Urothelium cell line (cell line): ENCODE measurements at places on chromosomes 1 and 21.

GRCh38 chr1:18970358-18970757 is 13.9 kb upstream of the IFFO2 start:
- no peak for DNase-seq

DNA sequence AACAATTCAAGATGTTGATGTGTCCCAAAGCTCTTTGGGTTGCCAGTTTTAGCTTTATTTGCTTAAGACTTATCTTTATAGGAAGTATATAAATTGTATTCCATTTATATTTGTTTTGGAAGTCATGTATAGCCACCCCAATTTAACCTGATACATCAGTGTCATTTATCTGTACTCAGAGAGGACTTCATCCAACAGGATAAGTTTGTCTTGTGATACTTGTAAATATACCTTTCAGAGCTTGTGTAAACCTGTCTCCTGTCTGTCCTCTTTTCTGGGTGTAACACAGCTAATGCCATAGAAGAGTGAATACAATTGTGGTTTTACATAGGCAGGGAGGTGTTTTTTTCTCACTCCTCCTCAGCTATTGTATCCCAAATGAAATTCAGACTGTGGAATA is 10.4 kb downstream of the PTGFR start:
- no peak for DNase-seq

DNA sequence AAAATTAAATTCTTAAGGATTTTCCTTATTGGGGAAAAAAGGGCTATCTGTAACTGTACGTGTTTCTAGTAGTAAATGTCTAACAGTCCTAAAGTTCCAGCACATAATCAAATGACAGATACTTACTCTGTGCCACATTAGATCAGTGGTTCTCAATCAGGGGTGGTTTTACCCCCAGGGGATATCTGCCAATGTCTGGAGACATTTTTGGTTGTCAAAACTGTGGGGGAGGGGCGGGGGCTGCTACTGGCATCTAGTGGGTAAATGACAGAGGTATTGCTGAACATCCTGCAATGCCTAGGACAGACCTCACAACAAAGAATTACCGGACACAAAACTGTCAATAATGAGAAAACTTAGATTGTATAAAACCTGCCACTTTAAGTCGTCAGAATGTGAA is 33.4 kb upstream of the PTPRC start:
- DNase-seq, result no peak

- no peak for DNase-seq
Observed at GRCh38 chr1:40712997-40713396, 21.5 kb downstream of the NFYC start.

GRCh38 chr21:45848331-45848730 is 133.2 kb upstream of the COL6A1 start:
- no peak for DNase-seq

DNA sequence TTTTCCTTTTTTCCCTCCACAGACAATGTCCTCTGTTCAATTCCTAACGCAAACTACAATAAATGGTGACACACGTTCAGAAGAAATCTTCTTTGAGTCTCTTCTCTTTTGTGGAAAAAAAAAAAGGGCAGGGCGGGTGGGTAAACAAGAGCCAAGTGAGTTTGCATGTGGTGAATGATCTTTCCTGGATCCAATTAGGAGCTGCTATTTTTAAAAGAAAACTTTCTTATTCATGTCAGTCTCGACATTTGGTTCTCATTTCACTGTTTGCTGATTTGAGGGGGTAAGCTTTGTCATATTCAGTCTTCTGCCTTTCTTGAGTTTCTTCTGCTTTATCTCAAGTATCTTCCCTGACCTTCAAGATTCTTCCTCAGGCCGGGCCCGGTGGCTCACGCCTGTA is 29.2 kb upstream of the KIF1B start:
- no peak for DNase-seq

GRCh38 chr1:35611655-35612054 is 29.7 kb downstream of the PSMB2 start:
- DNase-seq, result no peak

GRCh38 chr1:14366091-14367018 is 232.1 kb upstream of the KAZN start:
- peak; percentile 49 for DNase-seq

- DNase-seq, result no peak
Observed at GRCh38 chr1:225877580-225877979, 4.6 kb downstream of the TMEM63A start.

DNA sequence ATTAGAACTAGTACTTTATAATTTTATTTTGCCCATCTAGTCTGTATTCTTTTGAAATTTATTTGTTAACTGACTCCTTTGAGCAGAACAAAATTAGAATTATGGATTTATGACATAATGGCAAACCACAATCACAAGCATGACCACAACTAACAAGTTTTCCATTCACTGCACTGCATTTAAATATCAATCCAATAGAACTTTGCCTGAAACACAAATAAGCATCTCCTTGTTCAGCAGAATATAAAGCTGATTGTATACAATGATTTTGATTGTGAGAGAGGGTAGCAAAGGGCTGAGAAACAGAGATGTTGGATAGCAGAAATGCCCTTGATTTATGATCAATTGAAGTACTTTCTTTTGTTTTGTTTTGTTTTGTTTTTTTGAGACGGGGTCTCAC is 495.5 kb upstream of the RGS18 start:
- no peak for DNase-seq

GRCh38 chr1:160971618-160972056 is 17.0 kb upstream of the ITLN2 start:
- DNase-seq, result peak; percentile 41

DNA sequence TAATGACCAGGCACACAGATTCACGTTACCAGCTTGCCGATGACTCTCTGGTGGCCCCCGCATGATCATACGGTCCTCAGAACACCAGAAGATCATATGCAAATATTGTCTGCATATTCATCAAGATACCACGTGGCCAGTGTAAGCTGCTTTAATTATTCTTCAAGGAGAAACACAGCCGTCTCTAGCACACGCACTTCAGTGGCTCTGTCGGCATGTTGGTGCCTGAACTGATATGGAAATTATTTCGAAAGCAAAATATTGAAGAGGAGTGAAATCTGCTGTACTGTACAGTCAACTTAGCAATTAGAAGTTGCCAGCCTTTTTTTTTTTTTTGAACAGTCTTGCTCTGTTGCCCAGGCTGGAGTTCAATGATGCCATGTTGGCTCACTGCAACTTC is 5.9 kb upstream of the KIF26B start:
- DNase-seq, result no peak

DNA sequence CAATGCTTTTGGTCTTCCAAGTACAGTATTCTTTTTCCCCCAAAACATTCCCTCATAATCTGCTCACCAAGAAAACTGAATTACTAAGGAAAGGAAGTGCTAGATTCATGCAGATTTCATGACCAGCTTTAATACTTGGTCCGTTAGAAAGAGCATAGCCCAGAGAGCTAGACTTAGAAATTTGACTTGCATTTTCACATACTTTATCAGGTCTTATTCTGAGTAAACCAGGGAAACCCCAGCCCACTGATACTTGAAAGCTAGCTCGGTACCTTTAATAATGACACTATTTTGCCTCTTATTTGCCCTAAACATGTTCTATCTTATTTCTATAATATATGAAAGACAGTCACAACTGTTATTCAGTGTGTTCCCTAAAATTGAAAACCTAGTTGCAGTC is 204.5 kb downstream of the TTLL7 start:
- DNase-seq, result no peak

- DNase-seq, result no peak
Observed at GRCh38 chr21:45990741-45991605, 9.4 kb downstream of the COL6A1 start.

- DNase-seq, result no peak
Observed at GRCh38 chr1:44572572-44572879, 101.8 kb downstream of the TMEM53 start.

GRCh38 chr1:99239690-99240089 is 24.6 kb upstream of the PLPPR4 start:
- DNase-seq, result no peak

DNA sequence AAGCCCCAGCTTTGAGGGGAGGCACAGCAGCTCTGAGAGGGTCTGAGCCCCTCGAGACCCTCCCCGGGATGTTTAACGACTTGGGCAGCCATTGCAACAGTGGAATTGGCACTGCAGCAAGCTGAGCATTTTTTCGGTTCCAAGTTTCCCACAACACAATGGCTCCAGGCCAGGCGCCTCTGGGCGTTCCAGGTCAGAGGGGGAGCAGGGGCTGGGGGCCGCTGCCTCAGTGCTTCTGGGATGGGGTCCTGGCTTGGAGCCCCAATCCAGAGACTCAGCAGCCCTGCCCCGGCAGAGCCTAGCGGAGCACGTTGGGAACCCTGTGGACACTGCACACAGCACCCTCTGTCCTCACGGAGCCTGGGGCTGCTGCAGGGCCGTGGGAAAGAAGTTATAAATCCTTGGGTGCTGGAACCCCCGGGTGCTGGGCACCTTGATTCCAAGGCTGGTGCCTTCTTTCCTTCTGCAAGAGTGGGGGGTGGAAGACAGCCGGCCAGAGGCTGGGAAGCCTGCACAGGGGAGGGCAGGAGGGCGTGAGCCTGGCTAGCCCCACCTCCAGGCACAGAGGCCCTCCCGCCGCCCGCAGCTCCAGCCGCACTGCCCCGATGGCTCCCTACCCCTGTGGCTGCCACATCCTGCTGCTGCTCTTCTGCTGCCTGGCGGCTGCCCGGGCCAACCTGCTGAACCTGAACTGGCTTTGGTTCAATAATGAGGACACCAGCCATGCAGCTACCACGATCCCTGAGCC is 50.1 kb downstream of the COL18A1 start:
- peak; percentile 85 for DNase-seq

DNA sequence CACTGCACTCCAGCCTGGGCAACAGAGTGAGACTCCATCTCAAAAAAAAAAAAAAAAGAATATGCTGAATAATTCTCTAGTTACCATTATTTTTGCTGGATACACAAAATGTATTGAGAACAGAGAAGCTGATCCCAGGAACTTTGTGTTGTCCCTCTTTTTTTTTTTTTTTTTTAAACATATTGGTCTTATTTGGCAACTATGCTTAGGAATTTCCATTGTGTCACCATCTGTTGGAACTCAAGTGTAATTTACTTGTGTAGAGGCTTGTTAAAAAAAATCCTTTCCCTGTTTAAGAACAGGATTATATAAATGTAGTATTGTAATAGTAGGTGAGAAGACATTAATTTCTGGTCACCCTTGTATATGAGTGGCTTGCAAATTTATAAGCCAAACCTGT is 28.6 kb downstream of the CAMSAP2 start:
- no peak for DNase-seq

DNA sequence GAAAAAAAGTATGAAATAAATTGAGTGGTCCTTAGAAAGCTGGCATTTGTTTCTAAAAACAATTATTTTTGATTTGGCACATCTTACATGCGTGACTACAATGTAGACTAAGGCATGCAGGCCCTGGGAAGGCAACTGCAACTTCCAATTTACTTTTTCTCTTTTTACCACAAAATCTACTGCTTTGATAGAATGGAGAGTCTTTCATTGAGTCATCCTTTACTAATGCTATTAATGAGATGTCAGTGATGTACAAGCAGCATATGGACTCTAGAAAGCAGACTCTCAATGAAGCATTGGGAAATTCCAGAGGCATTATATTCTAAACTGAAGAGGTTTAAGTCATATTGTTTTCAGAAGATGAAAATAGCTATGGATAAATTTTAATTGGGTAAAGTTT is 29.6 kb upstream of the PRRX1 start:
- no peak for DNase-seq

- peak; percentile 97 for DNase-seq
Observed at GRCh38 chr1:30718636-30719405, 4.6 kb downstream of the MATN1 start.

DNA sequence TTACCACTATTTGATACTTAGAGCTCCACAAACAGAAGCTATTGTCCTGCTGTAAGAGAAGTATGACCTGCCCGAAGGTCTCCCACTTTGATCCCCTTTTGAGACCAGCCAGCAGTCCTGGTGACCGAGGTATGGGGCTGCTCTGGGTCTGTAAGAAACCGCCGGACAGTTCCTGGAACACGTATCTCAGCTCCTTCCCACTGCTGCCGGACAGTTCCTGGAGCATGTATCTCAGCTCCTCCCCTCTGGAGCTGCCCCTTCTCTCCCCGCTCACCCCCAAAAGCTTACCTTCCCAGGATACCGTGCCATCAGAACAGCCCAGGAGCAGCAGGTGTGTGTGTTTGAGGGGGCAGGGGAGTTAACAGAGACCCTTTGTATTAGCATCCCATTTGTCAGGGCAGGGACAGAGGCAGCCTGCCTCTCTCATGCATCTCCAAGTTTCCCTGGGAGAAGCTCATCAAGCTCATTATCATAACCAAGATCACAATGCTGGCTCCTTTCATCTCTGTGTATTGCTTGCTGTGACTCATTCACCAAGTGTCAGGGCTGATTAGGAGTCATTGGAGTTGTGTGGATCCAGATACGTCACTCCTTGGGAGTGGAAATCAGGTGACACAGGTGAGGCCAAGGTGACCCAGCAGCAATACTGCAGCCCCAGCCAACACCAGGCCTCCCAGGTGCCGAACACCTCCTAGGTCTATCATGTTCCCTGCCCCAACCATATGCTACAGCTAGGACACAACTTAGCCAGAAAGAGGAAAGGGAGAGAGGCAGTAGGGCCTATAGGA is 25.3 kb downstream of the OPTC start:
- DNase-seq, result no peak

GRCh38 chr1:21568809-21569385 is 59.7 kb downstream of the ALPL start:
- no peak for DNase-seq

DNA sequence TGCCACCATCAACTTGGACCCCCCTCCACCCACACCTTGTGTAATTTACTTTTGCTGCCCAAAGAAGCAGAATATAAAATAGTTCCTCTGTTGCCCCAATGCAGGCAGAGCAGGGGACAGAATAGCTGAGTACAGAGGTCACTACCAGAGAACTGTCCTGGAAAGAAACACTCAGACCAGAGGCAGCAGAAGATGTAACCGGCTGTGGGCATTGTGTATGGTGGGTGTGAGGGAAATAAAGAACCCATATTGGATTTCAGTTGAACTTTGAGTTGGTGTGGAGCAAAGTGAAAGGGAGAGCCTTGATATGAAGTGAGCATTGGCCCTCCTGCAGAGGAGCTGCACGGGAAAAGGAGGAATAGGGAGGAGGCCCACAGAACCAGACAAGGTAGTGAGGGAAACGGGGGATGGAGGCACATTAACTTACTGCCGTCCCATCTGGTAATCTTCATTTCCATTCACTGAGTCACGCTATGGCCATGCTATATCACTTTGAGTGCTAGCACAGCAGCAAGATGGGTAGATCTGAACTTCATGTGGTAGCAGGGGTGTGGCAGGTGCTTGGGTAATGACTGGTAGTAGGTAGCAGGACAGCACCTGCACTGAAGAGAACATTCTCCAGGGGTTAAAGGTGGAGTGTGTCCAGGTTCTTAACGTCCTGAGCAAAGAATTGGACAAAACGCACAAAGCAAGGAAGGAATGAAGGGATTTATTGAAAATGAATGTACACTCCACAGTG is 56.3 kb upstream of the FBXO28 start:
- no peak for DNase-seq

GRCh38 chr21:35882791-35883240 is 177.5 kb downstream of the SETD4 start:
- DNase-seq, result no peak

DNA sequence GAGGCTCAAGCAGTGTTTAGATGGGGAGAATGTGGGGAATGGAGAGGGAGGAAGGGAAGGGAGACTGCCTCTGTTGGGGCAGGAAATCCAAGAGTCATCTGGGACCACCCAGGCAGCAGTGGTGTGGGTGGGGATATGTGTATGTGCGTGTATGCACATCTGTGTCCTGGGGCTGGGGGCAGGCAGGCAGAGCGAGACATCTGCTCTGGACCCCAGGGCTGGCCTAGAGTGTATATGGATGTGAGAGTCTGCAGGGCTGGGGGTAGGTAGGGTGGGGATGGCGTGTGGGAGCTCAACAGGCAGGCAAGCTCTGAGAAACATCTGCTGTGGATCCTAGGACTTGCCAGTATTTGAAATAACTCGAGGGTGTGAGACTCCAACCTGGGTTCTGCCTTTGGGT is 3.5 kb downstream of the PTCH2 start:
- DNase-seq, result no peak
